Stimulated activated CD8-positive, alpha-beta memory T cell treated with anti-CD3 and anti-CD28 coated beads, Interleukin-4, amount 100 ng/mL, for 4 hours (primary cell): ENCODE measurements at places on chromosomes 11 and 22.

DNA sequence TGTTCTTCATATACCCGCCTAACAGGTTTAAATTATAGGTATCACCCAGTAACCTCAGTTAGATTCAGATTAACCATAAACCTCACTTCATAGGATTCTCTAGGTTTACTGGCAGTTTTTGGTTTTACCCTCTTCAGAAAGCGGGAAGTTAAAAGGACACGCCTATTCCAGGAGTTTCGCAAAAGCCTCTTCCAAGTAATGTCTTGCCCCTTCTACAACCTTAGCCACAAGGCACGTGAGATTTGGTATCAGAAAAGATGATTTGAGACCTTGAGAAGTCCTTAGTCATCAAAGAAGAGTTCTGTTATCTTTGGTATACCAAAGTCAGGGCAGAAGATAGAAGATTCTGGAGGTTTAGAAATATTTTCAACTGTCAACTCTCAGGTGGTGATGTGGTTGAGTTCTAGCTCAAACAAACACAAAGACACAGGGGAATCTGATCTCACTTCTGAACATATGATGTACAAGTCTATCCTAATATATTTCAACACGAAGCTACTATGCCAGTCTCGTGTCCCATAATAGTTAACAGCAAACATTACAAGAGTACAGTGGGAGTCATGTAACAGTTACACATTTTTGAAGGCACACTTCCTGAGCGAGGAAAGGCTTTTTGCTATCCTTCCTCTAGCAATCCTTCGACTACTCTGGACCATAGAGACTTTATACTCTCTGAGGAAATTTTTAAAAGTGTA lies 103.5 kb downstream of the USP35 start:
- DNase-seq = no peak

- no peak for DNase-seq
These were observed 42.9 kb downstream of the PC start for GRCh38 chr11:66915046-66915832.

GRCh38 chr22:47259990-47260389 lies 497.5 kb downstream of the TBC1D22A start:
- no peak for DNase-seq

- DNase-seq = no peak
These were observed 460.5 kb downstream of the BRD1 start for GRCh38 chr22:49367041-49367697.

DNA sequence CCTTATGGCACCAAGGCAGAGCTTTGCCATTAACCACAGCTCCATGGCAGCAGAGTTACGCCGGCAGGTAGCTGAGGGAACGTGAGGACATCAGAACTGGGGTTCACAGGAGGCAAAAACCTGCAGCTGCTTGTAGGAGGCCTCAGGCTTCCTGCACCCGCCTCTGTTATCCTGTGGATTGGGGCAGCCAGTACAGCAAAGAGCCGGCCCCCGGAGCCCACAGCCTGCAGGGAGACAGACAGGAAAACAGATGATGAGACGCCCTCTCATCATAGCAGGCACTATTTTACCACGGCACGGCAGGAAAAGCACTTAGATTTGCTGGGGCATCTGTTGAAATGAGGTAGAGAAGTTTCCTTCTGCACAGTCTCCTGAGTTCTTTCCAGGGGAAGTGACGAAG lies 870.3 kb downstream of the TBC1D22A start:
- DNase-seq = no peak

- no peak for DNase-seq
These were observed 11.9 kb upstream of the MRGPRX2 start for GRCh38 chr11:19072464-19072863.

GRCh38 chr11:41497974-41498373 lies 38.5 kb upstream of the LRRC4C start:
- no peak for DNase-seq

- DNase-seq = no peak
These were observed 16.9 kb upstream of the TCF20 start for GRCh38 chr22:42287174-42287890.

- no peak for DNase-seq
These were observed 21.9 kb upstream of the RTL6 start for GRCh38 chr22:44519886-44520285.

DNA sequence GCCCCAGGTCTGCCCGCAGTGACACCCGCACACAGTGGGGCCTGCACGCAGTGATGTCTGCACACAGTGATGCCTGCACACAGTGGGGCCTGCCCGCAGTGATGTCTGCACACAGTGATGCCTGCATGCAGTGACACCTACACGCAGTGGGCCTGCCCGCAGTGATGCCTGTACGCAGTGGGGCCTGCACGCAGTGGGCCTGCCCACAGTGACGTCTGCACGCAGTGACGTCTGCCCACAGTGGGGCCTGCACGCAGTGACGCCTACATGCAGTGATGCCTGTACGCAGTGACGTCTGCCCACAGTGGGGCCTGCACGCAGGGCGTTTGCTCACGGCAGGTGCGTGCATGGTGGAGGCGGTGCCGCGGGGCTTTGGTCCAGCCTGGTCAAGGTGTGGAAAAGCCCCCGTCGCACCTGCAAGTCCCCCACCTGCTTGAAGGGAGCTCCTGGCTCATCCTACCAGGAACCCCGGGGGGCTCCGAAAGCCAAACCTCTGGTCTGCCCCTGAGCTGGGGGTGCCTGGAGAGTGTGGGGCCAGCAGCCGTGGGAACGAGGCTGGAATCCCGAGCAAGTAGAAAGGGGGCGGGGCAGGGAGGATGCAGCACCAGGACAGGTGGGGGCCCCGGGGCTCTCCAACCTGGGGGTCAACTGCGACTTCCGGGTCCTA lies 8.9 kb upstream of the SYT8 start:
- DNase-seq = no peak

DNA sequence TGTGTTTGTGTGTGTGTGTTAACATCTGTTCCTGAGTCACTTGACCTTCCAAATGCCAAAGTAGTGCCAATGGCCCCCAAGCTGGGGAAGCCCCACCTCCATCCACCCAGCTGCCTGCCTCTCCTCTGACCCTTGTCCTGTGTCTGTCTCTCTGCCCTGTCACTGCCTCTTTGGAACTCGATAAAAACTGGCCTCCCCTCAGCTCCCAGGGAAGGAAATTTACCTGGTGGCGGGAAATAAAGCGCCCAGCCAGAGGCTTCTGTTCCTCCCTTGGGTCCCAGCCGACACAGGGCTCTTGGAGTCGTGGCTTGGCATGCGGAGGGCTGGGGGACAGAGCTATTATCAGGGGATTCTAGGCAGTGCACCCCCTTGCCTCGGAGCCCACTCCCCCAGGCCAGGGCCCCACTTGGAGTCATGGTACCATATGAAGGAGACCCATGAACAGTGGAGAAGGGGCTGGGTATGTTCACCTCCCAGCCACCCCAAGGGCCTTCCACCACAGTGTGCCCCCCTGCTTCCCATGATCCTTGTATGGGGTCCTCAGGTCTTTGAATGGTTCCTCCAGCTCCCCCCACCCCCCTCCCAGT lies 6.2 kb downstream of the KCNC1 start:
- no peak for DNase-seq

DNA sequence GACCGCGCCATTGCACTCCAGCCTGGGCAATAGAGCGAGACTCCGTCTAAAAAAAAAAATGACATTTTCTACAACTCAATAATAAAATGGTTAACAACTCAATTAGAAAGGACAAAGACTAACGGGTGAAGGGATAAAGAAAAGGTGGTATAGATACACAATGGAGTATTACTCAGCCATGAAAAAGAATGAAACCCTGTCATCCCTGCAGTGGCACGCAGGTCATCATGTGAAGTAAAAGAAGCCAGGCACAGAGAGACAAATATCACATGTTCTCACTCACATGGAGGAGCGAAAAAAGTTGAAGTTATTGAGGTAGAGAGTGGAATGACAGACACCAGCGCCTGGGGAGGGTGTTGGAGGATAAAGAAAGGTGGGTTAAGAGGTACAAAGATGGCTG lies 39.0 kb downstream of the WNT7B start:
- DNase-seq = no peak

DNA sequence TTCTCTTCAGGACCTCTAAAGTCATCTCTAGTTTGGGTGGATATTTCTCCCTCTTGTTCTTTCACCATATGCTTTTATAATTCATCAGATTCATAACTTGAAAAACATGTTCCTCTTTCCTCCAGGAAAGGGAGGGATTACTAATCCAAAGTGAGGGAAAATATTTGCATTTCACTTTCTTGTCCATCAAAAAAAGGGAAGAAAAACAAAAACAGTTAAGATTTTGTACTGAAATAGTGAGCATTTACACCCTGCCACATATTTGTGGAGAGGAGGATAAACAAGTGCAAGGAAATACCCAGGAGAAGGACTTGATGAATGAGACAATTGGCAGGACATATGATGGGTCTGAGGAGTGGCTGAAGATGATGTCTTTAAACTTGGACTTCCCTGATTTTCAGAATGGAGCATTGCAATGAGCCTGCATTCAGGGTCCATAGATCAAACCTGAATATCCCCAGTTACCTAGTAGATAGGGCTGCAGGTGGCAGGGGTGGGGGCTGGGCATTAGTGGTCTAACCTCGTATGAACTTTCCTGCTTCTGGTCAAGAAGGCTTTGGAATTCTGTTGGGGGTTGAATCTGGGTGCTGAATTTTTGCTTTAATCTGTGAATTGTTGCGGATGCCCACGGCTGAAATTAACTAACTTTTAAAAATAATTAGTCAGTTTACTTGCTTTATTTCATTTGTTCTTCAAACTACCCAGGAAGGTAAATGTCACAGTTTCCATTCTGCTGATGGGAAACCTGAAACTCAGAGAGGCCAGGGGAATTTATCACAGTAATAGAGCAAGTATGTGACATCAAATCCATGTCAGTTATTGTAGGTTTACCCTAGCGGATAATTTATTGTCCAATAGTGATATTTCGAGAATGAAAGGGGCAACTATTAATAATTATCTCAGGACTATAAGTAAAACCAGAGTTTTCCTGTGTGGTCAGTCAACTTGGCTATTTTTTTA lies 36.9 kb upstream of the TMEM123 start:
- no peak for DNase-seq

GRCh38 chr11:83613767-83614121 lies 327.6 kb upstream of the CCDC90B start:
- DNase-seq = no peak

DNA sequence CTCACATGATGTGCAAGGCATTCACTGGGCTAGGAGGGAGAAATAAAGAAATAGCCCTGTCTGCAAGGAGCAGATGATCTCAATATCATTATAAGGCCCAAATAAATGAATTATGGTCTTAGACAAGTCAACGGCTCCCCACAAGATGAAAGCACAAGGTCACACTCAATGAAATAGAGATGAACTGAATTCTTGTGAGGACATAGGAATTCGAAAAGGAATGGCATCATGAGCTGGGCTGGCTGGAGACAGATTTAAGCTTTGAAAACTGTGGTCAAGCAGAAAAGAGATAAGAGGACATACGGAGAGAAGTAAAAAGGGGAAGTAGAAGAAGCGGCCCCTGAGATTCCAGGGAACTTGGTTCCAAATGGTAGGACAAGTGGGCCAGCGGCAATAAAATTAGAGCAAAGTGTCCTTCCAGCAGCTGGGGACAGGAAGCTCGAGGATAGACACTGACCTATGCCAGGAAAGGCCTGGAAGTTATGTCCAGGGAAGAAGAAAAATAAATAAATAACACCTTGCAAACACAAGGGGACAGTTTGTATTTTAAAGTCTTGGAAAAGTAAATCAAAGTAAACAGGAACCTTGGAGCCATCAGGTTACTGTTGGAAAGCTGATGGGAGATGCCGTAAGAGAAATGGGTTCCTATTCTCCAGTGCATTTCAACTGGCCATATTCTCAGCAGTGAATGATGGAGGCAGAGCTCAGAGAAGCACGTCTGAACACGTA lies 37.8 kb downstream of the GALNT18 start:
- no peak for DNase-seq

DNA sequence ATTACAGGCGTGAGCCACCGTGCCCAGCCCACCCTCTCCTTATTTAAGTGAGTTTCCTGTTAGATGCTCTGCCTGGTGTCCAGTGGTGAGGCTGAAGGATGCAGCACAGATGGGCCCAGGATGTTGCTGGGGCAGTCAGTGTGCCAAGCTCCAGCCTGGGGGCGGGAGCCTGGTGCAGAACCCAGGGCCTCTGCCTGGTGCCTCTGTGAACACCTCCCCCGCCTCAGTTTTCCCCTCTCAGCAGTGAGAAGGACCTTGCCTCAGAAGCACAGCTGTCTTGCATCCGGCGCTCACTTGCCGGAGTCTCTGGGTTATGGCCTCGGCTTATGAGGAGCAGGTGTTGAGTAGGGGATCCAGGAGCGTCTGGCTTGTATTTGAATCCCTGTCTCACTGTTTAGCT lies 116.2 kb downstream of the KIAA1671 start:
- no peak for DNase-seq

DNA sequence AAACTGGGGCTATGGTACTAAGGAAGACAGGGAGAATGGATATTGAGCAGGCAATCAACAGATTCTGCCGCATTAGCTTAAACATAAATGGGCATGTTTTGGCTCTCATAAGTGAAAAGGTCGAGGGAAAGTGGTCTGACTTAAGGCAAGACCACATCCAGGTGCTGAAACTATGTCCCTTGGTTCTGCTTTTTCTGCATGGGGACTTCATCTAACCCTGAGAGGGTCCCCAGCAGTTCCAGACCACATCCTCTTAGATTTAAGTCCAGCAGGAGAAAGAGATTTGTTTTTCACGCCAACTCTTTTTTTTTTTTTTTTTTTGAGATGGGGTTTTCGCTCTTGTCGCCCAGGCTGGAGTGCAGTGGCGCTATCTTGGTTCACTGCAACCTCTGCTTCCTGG lies 5.5 kb downstream of the RPS6KA4 start:
- no peak for DNase-seq

GRCh38 chr11:5204787-5205186 lies 4.3 kb upstream of the OR51V1 start:
- no peak for DNase-seq

DNA sequence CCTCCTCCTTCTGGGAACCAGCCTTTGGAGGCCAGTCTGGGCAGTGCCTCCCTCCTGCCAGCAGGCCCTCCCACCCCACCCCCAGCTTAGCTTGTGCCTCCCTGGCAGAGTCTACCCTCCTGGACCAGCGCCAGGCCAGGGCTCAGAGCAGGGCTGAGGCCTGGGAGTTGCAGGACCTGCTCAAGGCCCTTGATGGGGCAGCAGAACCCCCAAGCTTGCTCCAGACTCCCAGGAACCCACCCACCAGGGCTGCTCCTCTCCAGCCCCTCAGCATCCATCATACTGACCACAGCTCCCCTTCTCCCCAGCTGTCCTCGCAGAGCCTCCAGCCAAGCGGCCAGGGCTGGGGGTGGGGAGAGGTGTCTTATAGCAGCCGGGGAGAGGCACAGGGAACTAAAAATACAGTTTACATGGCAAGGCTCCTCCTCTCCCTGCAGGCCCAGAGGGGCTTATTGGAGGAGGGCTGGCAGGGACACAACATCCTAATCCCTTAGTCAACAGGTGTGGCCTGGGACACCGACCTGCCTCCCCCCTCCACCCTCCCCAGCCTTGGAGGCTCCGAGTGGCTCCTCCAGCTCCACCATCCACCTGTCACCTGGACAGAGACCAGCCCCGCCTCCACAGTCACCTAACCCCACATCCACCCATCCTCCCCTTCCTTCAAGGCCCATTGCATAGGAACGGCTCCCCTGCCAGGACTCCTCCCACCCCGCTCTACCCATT lies 5.2 kb upstream of the MB start:
- no peak for DNase-seq

- DNase-seq = no peak
These were observed 5.9 kb upstream of the IFITM3 start for GRCh38 chr11:326592-326841.

GRCh38 chr22:49271831-49272230 lies 555.8 kb downstream of the BRD1 start:
- no peak for DNase-seq
